Ovary (tissue), 10 donors: ENCODE measurements at places on chromosomes 2 and 18.

- no peak for DNase-seq
Observed at GRCh38 chr2:201483342-201483741, 31.8 kb downstream of the STRADB start.

DNA sequence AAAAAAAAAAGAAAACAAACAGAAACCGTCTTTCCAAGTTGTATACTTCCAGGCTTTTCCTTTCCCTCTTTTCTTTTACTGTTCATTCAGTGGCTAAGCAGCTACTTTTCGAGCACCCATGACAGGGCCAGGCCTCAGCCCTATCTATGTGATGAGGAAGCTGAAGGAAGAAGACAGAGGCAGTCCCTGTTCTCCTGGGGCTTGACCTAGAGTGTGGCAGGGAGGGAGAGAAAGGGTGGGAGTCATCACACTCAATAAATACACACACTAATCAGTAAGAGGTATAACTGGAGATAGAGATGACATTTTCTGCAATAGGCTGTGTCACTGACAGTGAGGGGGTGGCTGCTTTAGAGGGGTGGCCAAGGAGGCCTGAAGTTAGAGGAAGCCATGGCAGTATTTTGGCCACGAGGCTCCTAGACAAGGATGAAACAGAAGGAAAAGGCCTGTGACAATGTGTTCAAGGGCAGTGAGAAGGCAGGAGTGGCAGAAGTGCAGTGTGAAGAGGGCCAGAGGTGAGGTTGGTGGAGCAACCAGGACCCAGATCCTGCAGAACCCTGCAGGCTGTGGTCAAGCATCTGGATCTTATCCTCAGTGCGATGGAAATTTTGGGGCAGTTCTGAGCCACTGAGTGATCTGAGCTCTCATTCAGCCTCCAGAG lies 131.8 kb upstream of the TTC39C start:
- no peak for DNase-seq

DNA sequence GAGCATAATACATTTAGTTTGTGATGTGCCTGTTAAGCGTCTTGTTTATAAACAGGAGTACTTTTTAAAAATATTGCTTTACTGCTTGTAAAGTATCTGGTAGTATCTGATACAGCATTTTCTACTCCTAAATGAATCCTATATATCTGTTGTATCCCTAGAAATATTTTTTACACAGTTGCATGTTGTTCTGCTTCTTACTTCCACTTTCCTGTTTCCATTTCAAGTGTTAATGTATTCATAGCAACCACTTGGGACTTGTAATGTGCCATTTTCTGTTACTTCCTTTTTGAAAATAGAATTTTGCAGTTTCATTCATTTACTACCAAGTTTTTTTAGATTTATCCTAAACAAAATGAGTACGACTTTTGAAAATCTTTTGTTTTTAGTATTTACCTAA lies 24.9 kb downstream of the CCNT2 start:
- no peak for DNase-seq

DNA sequence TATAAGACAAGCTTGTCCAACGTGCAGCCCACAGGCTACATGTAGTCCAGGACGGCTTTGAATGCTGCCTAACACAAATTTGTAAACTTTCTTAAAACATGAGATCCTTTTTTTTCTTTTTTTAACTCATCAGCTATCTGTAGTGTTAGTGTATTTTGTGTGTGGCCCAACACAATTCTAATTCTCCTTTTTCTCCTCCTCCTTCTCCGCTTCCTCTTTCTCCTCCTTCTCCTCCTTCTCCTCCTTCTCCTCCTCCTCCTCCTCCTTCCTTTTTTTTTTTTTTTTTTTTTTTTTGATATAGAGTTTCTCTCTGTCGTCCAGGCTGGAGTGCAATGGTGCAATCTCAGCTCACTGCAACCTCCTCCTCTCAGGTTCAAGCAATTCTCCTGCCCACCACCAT lies 39.3 kb upstream of the GTF2A1L start:
- no peak for DNase-seq

GRCh38 chr18:77141401-77142118 lies 9.0 kb upstream of the MBP start:
- no peak for DNase-seq

DNA sequence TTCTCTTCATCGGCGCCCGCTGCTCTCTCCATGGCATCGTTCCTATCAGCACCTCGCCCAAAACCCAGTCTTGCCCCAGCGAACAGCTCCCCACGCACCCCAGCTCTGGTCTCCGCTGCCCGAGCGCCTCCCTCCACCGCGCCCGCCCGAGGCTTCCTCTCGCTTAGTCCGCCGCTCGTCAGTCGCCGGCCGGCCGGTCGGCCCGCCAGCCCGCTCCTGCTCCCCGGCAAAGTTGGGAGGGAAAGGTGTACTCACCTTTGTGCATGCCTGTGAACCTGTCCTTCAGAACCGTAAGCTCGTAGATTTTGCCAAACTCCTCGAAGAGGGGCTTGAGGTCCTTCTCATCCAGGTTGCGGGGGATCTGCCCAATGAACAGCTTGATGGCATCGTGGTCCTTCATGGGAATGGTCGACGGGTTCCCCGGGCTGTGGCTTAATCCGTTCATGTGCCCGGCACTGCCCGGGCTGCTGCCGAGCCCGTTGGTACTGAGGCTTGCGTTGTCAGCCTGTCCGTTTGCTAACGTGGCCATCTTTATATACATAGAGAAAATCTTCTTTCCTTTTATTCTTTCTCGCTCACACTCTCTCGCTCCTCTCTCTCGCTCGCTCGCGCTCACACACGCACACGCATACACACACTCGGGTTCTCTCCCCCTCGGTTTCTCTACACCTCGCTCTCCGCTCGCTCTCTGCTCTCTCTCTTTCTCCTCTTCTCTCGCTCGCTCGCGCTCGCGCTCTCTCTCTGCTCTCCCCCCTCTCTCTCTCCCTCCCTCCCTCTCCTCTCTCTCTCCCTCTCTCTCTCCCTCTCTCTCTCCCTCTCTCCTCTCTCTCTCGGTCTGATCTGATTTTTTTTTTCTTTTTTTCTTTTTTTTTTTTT lies at the start of gene CELF4:
CELF4 (minus strand) TSS at position 698 of the 876 bp plus-strand sequence.
- DNase-seq: no peak

- DNase-seq: no peak
Observed at GRCh38 chr2:216388046-216388884, 16.0 kb upstream of the MARCHF4 start.

DNA sequence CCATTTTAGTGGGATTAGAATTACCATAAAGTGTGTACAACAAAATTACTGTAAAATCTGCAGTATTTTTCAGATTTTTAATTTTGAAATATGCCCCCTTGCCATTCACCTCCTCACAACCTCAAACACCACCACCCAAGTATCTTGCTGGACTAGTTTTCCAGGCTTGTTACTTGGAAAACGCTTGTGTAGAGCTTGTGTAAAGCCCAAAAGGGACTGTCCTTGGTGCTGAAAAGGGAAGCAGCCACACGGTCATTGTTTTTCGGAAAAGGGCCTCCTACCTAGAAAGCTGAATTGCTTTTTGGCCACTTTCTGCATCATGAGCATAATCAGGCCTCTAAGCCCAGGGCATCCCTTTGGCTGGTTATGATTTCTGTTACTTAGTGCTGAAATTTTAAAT lies 563.4 kb downstream of the LRRTM4 start:
- no peak for DNase-seq

DNA sequence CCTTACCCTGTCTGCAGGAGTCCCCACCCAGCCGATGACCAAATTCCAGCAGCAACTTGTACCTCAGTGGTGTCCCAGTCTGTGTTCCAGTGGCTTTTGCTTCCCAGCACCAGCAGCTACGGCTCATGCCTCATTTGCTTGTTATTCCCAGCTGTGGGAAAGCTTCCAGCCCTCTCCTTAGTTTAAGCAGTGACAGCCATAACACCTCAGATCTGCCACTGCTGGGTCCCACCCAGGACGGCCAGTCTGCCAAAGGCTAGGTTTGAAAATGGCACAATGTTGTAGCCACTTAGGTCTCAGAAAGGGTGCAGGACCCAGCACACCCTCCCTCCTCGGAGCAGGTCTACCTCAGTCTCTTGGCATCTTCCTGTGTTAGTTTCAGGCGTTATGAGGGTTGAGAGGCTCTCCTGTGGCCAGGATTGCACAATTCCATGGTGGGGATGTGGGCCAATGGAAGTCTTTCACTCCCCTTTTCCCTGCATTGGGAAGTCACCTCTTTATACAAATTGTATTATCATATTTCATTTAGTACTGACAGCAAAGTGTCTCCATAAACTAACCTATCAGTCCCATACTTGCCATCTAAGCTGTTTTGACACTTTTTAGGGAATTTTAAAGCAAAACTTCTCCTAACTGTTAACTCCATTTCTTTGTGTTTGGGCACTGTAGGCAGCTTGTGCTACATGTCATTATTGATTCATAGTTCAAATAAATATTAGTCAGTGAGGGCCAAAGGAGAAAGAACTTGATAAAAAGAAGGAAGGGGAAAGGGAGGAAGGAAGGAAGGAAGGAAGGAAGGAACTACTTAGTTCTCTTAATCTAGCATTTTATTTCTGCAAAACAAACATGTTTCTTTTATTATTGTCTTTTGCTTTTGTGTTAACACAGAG lies 62.9 kb upstream of the FAM110C start:
- no peak for DNase-seq

DNA sequence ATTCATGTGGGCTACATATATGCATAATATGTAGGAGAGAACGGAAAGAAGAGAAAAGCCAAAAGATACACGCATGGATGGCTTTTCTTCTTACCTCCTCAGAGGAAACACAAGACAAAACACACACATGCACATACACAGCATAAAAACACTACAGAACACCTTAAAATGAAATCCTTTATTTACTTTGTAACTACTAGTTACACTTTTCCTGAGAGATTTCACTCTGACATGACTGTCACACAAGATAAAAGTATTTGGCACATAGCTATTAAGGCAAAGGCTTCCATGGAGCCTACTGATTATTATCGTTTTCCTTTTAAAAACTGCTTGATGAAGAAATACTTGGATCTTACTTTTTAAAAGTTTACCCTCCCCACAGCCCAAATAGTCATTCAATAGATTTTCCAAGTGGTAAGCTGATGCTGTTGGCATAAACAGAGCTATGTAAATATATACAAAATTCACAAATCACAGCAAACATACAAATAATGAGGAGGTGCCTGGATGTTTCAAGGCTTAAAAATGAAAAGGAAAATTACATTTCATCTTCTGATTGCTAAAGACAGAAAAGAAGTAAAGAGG lies 8.6 kb downstream of the ZEB2 start:
- no peak for DNase-seq

DNA sequence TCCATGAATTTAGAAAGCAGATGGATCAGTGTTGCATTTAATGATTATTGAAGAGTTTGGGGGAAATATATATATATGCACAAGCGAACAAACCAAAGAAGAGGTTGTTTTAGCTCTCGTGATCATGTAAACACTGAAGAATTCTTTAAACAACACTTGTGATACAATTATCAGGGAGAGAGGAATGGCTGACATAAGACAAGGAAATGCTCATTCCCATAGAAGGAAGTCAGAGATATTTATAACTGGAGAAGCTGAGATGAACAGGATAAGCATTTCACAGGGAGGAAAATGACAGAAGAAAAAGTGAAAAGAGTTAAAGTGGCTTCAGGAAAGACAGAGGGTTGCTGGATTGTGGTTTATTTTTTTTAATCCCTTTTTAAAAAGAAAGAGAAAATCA lies 10.6 kb upstream of the COL6A3 start:
- no peak for DNase-seq

- no peak for DNase-seq
Observed at GRCh38 chr18:25229920-25230319, 122.0 kb downstream of the ZNF521 start.

- DNase-seq: no peak
Observed at GRCh38 chr18:76368271-76368670, 126.8 kb downstream of the ZNF516 start.

DNA sequence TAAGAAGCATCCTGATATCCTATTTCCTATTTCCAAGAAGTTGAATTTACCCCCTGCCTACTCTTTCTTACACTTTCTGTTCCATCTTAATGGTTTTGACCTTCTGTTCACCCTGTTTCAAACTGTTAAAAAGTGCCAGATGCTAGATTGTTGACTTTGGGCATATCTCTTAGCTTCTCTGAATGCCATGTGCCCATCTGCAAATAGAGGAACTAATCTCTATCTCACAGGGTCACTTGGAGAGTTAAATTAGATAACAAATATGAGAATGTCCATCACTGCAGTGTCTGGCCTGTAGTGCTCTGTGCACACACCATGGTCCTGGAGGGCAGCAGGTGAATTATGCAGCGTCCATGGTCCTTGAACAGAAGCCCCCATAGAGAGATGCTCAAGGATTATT lies 83.8 kb downstream of the LRATD1 start:
- no peak for DNase-seq

- no peak for DNase-seq
Observed at GRCh38 chr2:68238955-68239822, 13.1 kb downstream of the PPP3R1 start.

GRCh38 chr18:10197097-10197496 lies 257.3 kb upstream of the APCDD1 start:
- DNase-seq: no peak

DNA sequence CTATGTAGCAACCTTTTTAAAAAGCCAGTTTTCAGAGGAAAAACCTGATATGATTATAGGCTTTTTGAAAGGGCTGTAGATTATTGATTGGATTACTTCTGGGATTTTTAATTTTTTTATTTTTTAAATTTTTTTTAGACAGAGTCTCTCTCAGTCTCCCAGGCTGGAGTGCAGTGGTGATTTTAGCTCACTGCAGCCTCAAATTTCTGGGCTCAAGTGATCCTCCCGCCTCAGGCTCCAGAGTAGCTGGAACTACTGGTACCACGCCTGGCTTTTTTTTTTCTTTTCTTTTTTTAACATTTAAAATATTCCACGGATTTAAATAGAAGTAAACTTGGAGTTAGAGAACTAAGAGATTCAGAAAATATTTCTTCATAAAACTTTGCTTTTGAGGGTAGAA lies 1.2 kb downstream of the MRPL19 start:
- no peak for DNase-seq

DNA sequence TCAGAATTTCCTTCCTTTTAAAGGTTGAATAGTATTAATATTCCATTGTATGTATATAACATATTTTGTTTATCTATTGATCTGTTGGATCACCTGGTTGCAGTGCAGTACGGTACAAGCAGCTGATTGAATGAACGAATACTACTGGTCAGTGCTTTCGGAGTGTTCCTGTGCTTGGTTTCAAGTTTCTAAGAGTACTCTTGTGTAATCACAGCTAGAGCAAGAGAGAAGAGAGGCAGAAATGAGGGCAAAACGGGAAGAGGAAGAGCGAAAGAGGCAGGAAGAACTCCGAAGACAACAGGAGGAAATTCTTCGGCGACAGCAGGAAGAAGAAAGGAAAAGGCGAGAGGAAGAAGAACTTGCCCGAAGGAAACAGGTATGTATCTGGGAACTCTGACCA lies 40.3 kb upstream of the KCNJ13 start:
- no peak for DNase-seq

- no peak for DNase-seq
Observed at GRCh38 chr18:363301-364085, 95.6 kb upstream of the THOC1 start.
